ENCODE measurements at places on chromosomes 4 and X.

DNA sequence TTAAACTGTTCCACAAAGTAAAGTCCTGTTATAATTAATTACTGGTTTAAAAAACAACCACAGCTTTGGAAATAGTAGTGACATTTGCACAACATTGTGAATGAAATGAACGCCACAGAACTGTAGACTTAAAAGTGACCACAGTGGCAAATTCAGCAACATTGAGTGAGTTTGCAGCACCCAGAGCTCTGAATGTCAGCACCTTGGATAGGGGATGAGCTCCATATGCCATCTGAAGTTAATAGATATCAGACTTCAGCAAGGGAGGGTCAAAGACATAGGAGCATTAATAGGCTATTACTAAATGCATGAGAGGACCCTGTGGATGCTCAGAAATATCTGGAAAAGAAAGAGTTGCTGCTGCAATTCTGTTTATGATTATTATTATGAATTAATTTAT is 55.3 kb upstream of the KCNIP4 start:
- DNase-seq, result no peak

DNA sequence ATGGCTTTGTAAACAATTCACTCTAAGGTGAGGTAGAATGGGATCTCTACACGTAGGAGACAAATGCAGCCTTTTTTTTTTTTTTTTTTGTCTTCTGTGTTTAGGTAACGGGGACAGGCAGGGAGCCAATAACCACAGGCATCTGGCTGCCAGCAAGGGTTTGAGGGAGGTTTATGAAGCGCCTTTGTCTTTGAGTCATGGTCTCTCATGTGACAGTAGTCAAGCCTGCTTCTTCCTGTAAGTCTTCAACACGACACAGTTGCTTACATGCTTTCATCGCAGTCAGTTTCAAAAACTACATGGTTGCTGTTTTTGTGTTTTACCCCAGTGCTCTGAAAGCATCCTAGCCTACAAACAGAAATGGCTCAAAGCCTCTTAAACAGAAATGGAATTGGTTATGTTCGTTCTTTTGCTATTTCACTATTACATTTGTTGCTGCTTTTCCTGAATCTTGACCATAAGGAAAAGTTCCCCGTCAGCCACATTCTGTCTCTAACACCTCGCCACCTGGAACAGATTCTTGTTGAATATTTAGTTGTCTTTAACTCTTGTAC is 127.8 kb upstream of the METTL14 start:
- DNase-seq, result no peak

DNA sequence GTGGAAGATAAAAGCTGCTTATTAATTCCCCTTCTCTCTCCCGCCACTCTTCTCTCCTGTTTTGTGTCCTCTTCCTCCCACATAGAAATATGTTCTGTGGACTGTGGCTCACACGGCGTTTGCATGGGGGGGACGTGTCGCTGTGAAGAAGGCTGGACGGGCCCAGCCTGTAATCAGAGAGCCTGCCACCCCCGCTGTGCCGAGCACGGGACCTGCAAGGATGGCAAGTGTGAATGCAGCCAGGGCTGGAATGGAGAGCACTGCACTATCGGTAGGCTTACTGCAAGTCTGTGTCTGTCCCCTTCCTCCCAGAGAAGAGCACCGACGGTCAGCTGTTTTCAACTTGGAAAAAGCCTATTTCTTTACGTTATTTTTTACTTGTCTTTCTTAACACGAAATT is 229.1 kb downstream of the DCTD start:
- no peak for DNase-seq

- no peak for DNase-seq
These were observed at the start of gene ZNF732 for GRCh38 chr4:304969-305680. ZNF732 (minus strand) TSS chr4:305474; CDS start chr4:305310, 164 bp downstream.

DNA sequence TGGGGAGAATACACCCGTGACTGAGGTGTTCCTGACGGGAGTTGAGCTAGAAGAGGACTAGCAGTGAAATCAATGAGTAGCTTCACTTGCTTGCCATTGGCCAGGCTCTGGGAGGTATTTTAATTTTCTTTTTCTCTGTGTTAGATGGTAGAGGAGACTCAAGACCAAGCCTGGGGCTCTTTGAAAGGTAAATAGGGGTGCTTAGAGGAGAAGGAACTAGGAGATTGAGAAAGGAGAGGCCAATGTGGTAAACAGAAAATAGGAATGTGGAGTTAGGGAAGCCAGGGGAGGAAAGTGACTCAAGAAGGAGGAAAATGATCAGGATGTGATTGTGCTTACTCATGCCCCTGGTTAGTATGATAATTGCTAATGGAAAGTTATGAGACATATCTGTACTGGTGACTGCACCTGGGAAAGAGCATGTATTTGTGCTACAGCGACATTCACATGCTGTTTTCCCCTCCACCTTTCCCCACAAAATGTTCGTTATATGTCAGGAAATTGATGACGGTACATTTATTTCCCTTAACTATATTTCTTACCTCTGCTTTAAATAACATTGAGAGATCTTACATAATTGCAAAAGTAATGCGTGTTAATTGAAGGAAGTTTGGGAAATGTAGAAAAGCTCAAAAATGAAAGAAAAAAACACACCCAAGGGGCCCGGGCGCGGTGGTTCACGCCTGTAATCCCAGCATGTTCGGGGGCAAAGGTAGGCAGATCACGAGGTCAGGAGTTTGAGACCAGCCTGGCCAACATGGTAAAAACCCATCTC is 16.9 kb upstream of the LRBA start:
- DNase-seq, result no peak

DNA sequence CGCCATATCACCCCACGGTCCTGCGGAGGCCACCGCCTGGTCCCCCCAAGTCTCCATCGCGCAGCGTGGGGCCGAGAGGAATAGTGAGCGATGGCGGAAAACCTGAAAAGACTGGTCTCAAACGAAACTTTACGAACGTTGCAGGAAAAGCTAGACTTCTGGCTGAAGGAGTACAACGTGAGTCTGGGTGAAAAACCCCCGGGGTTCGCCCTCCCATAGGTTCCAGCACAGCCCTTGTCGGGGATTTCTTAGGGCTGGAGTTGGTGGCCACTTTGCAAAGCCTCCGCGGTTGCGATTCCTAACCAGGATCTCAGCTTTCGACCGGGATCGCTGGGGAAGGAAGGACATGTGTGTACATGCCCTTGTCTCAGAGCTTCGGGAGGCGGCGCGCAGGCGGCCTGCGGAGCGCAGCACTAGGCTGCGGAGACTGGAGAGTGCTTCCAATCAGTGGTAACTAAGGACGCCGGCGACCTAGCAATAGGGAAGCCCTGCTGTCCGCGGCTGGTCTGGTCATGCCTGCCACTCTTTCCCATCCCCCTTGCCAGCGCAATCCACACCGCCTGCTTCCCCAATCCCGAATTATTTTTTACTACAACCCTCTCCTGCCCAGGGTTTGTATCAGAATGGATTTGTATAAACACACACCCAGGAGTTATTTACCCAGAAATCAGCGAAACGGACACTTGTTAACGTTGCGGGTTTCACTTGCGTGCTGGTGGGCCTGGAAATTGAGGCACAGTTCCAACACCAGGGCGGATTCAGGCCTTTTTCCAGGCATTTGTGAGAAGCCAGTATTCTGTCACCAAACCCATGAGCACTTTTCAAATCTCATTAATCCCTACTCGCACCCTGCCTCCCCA is 741 bp downstream of the SPATA18 start:
- no peak for DNase-seq

GRCh38 chr4:107858158-107858742 is 33.5 kb downstream of the SGMS2 start:
- no peak for DNase-seq

DNA sequence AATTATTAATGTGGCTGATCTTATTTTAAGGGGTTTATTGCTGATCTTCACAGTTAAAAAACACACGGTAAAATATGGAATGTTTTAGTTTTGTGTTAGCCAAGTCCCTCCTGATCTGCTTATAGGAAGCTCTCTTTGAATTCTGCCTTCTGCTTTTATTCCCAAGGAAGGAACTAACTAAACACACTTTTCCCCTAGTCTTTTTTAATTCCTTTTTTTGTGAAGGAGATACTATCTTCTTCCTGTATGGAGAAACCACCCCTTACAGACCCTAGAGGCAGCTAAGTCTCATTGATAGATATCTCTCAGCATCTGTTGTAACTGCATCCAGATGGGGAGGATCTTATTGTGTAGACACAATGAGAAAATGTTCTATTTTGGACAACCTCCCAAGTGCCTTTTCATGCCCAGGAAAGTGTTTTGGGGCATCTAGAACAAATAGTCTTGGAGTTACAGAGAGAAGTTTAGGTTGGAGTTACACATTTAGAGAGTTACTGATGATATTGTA is 64.4 kb downstream of the AFF1 start:
- no peak for DNase-seq

DNA sequence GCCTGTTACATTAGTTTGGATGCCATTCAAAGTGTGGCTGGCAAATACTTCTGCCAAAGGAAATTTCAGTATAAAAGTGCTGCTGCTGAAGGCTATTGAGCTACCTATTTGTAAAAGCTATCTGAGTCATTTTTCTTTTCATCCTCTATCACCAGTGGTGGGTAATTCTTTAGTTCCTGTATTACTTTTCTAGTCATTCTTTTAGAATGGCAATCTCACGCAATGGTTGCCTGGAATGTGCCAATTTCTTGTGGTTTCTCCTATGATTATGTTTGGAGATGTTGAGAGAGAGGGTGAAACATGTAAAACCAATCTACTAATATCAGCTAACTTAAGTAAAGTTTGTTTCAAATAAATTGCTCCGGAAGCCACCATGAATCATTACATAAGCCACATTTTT is 685.0 kb downstream of the RAPGEF2 start:
- DNase-seq, result no peak

GRCh38 chrX:67787196-67787595 is 243.4 kb downstream of the AR start:
- no peak for DNase-seq

- DNase-seq, result no peak
These were observed 94.3 kb upstream of the LEF1 start for GRCh38 chr4:108263057-108263456.

GRCh38 chr4:55545641-55546505 is 836 bp downstream of the CLOCK start:
- peak; percentile 38 for DNase-seq

DNA sequence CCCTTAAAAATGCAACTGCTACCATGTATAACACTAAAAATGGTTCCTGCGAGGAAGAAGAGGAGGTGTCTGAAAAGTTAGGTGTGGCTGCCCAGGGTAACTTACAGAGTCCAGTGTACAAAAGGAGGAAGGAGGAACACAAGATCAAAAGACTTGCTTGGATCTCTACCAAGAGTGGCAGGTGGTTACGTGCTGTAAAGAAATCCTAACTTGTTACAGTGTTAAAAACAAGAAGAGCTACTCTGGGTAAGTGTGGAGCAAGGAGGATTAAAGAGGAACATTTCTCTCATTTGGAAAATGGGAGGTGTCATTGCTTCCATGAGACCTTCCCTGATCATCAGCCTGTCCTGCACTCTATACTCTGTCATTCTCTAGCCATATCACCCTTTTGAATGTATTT is 242.0 kb downstream of the PTTG2 start:
- DNase-seq, result no peak
